ENCODE measurements at places on chromosomes 1 and 21. TPM values are rescaled to one million over a fixed set of nuclear protein-coding genes. Genes with fewer than 3 reads are reported as not detected.

DNA sequence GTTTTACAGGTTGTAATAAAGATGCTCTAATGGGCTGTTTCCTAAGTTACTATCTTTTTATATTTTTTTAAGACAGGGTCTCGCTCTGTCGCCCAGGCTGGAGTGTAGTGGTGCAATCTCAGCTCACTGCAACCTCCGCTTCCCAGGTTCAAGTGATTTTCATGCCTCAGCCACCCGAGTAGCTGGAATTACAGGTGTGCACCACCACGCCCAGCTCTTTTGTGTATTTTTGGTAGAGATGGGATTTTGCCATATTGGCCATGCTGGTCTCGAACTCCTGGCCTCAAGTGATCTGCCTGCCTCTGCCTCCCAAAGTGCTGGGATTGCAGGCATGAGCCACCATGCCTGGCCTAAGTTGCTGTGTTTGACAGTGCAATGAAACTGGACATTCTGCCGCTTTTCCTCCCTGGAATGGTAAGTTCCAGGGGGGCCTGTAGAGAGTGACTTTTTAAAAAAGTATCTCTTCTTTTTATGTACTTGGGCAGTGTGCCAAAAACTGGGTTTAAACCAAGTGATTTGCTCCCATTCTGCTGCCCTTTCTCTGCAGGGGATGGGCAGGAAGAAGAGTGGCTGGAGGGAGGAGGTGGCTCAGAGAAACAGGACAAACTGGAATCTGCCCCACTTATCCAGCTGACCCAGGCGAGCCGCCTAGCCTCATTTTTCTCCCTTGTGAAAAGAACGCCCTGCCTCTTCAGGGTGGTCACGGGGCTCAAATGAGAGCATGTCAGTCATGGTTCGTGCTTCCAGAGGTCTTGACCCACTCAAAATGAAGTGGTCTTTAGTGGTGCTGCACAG lies 2.3 kb downstream of the SLC37A1 start:
- no peak for DNase-seq

GRCh38 chr1:36822648-36823047 lies 211.7 kb downstream of the GRIK3 start:
- DNase-seq, result no peak

DNA sequence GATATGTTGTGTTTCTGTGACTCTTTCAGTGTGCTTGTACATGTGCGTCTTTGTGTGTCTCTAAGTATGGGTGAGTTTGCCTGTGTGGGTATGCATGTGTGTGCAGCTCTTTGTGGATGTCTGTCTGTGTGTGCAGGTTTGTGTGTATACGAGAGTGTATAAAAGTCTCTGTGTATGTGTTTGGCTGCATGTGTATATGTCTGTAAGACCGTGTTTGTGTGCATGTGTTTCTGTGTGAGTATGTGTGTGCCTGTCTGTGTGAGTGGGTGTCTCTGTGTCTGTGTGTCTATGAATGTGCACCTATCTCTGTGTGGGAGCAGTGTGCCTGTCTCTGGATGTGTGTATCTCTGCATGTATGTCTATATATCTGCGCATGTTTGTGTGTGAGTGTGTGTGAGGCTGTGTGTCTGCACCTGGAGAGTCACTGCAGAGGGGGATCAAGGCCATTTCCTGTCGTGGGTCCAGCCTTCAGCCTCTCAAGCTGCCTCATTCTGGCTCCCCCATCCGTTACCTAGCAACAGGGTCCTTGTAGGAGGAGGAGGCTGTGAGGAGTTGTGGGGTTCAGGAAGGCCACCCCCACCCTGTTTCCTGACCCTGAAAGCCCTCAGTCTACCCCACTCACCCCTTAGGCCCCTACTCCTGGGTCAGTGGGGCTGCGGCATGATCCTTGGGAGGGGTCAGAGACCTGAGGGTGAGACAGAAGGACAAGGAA lies 10.4 kb downstream of the FGR start:
- no peak for DNase-seq

DNA sequence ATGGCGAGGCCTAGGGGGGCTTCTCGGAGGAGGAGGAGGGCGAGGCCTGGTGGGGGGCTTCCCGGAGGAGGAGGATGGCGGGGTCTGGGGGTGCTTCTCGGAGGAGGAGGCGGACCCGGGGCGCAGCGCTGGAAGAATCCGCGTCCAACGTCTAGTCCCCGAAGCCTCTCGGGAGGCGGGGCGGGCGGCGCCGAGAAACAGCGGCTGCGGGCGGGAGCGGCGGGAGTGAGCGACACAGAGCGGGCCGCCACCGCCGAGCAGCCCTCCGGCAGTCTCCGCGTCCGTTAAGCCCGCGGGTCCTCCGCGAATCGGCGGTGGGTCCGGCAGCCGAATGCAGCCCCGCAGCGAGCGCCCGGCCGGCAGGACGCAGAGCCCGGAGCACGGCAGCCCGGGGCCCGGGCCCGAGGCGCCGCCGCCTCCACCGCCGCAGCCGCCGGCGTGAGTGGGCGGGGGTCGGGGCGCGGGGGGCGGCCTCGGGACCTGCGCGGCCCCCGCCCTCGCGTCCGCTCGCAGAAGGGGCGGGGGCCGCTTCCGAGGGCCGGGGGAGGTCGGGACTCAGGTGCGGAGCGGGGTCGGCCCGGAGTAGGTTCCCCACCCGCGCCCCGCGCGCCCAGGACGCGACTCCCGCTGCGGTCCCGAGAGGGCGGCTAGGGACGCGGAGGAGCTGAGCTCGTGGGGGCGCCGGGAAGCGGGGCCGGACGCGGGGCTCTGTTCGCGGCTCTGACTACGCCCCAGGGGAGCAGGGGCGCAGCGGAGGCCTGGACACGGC lies at the start of gene KLHL17:
TSS of gene KLHL17 (plus strand) at position 222 of the 769 bp plus-strand sequence. CDS start at position 332, 110 bp downstream.
- peak; percentile 52 for DNase-seq

DNA sequence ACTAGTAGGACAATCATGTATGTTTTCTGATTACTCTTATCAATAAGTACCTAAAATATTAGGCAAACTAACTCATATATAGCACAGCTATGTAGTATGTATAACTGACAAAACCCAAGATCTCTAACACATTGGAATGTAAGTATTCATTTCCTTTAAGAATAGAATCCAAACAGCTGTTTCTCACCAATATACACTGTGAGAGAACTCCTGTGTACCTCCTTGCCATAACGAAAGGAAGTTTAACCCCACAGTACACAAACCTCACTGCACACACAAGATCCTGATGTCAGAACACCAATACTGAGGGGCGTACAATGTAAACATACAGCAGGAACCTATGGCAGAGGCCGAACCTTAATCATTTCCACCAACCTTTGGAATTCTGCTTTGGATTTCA lies 113.0 kb downstream of the SMYD3 start:
- no peak for DNase-seq

- no peak for DNase-seq
These were observed 100.4 kb downstream of the AJAP1 start for GRCh38 chr1:4754816-4755215.

- no peak for DNase-seq
These were observed 30.6 kb downstream of the ARHGEF16 start for GRCh38 chr1:3485016-3485415.

GRCh38 chr1:182771187-182771984 lies 18.2 kb upstream of the NPL start:
- DNase-seq, result no peak

- DNase-seq, result peak; percentile 53
These were observed at the start of gene ARL8A for GRCh38 chr1:202144402-202145067. Gene ARL8A (minus strand): TSS chr1:202144737. CDS start chr1:202144572, 165 bp downstream.

DNA sequence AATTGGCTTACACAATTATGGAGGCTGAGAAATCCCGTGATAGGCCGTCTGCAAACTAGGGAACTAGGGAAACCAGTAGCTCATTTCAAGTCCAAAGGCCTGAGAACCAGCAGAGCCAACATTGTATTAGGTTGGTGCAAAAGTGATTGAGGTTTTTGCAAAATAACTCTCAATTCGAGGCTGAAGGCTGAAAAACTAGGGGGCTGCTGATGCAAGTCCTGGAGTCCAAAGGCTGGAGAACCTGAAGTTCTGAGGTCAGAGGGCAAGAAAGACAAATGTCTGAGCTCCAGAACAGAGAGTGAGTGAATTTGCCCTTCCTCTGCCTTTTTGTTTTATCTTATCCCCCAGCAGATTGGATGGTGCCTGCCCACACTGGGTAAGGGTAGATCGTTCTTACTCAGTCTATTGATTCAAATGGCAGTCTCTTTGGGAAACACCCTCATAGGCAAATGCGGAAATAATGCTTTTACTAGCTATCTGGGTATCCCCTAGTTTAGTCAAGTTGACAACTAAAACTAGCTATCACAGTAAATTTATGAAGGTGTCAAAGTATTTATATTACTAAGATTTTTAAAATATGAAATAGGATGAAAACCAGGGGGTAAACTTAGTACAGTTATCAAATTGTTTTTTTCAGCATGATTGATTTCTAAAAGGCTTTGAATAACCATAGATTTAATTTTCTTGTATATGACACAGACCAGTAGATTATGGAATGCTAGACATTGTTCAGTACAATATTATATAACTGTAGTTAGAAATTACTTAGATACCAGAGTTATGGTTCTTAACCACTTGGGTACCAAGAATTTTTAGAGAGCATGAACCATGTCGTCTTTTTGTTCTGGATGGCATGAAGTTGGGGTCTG lies 15.4 kb downstream of the RABGAP1L start:
- no peak for DNase-seq

- DNase-seq, result no peak
These were observed 28.0 kb upstream of the LSS start for GRCh38 chr21:46256501-46256994.

DNA sequence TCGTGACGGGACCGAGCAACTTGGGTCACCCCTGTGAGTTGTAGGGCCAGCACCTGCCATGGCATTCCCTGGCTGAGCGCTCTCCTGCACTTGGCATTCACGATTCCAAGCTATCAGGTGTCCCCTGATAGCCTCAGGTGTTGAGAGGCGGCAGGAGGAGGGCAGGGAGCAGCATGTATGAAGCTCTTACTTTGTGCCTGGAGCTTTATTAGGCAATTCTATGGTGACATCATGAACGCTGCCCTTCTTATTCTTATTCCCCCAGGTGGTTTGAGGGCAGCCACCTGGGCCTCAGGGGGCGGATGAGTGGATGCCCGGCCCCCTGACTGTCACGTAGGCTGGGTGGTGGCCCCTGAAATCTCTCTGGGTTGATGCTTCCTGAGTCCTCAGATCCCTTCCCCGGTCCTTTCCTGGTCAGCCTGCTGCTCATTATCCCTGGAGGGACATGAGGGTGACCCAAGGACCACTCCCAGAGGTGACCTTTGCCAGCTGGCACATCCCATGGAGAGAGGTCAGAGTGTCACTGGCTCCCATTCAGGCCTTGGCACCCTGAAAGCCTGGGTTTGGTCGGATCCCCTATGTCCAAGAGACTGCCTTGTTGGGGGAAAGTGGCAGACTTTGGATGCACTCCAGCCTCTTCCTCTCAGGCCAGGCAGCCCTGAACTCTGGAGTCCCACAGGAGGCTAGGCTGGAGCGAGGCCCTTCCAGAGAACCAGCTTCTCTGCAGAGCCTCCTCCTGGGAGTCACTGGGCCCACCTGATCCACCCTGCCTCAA lies 51.9 kb downstream of the SPSB1 start:
- no peak for DNase-seq

DNA sequence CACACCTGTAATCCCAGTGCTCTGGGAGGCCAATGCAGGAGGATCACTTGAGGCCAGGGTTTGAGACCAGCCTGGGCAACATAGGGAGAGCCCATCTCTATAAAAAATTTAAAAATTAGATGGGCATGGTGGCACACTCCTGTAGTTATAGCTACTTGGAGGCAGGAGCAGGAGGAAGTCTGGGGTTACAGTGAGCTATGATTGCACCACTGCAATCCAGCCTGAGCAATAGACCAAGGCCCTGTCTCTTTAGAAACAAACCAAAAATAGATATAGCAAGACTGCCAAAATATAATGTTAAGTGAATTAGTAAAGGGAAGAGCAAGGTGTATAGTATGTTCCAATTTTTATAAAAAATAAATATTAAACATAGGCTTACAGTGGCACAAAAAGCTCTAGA lies 28.8 kb downstream of the PLEKHO1 start:
- no peak for DNase-seq

DNA sequence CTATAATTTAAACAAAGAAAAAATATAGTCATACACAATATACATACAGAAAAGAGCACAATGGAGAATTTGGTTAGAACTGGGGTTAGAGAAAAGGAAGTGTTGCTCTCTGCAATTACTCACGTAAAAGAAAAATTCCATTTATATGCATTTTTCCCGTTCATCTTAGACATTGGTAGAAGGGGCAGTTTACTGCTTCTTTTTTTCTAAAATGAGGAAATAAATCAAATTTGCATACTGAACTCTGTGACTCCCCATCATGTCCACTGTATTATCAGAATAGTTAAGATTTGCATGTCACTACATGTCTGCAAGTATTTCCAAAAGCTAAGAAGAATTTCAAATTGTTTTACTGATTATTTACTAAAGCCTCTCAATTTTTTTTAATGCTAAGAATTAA lies 44.1 kb upstream of the C1orf105 start:
- DNase-seq, result no peak

- DNase-seq, result no peak
These were observed 353.7 kb upstream of the GREM2 start for GRCh38 chr1:240965581-240966091.

- no peak for DNase-seq
These were observed 134.6 kb downstream of the TNFSF18 start for GRCh38 chr1:172916116-172916515.

- no peak for DNase-seq
These were observed 601.0 kb downstream of the NUF2 start for GRCh38 chr1:163922743-163923201.

The TCEA3 gene
- total RNA-seq, result 12.9 TPM

The OR2L2 gene
- 0.22 TPM for total RNA-seq

The THEM5 gene
- not detected for total RNA-seq

The FCRL6 gene
- total RNA-seq, result not detected

The KDF1 gene
- 26.1 TPM for total RNA-seq

The FLAD1 gene
- total RNA-seq, result 53.7 TPM

The MAP7D1 gene
- total RNA-seq, result 98.0 TPM

The CHRNB2 gene
- 3.2 TPM for total RNA-seq

The LRRC71 gene
- total RNA-seq, result not detected

The ARF1 gene
- total RNA-seq, result 267 TPM

The CD1B gene
- total RNA-seq, result not detected
